Activated naive CD8-positive, alpha-beta T cell treated with anti-CD3 and anti-CD28 coated beads, Interleukin-2, amount 10 ng/mL, durations not matched to agents 7 days and 5 days (primary cell): ENCODE measurements at places on chromosomes 2 and 18. TPM values are rescaled to one million over a fixed set of nuclear protein-coding genes. Genes with fewer than 3 reads are reported as not detected.

- no peak overlapping the region for H3K4me3 ChIP-seq
- H3K27ac ChIP-seq, result no peak overlapping the region
- H3K36me3 ChIP-seq, result no peaks in the 10 kb centered on the region
Measured at GRCh38 chr2:1739961-1740715, 4.2 kb downstream of the PXDN start.

- H3K27ac ChIP-seq, result no peak overlapping the region
- no peak for DNase-seq
- H3K36me3 ChIP-seq, result no peaks in the 10 kb centered on the region
- no peaks in the 10 kb centered on the region for H3K4me1 ChIP-seq
- H3K27me3 ChIP-seq, result no peaks in the 10 kb centered on the region
- H3K4me3 ChIP-seq, result no peak overlapping the region
Measured at GRCh38 chr2:213669657-213670056, 385.4 kb downstream of the SPAG16 start.

DNA sequence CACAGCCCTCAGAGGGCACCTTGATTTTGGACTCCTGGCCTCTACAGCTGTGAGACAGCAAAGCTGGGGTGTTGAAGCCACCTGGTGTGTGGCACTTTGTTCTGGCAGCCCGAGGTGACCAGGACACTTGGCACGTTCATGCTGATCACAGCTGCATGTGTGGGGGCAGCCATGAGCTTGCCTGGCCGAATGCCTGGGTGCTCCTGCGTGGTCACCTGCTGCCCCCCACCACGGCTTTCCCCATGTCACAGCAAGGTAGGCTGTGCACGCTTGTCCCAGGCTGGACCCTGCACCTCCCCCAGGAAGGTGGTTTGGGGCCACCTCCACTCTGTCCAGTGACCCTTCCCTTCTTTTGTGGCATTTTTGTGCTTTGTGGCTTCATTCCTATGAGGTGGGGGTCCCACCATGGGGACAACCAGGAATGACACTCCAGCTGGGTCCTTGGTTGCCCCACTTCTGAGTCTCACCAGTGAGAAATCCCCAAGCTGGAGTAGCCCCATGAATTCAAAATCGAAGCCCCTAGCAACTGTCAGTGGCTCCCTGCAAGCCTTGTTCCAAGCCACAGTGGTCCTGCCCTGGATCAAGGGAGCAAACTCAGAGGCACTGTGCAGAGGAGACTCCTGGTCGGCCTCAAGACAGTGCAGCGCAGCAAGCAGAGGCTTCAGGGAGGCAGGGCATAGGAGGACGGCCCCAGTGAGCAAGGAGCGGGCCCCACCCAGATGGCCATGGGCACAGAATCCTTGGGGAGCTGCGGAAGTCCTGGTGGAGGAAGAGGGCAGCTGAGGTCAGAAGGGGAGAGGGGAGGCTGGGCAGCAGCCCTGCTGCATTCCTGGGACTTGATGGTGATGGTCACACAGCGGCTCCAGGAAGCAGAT lies 121.4 kb upstream of the HS6ST1 start:
- no peaks in the 10 kb centered on the region for H3K36me3 ChIP-seq
- DNase-seq, result peak; percentile 14
- H3K4me1 ChIP-seq, result peaks cover 2% of the 10 kb centered on the region
- H3K27me3 ChIP-seq, result peaks cover 9% of the 10 kb centered on the region
- no peak overlapping the region for H3K4me3 ChIP-seq

The EVX2 gene
- total RNA-seq, result not detected

DNA sequence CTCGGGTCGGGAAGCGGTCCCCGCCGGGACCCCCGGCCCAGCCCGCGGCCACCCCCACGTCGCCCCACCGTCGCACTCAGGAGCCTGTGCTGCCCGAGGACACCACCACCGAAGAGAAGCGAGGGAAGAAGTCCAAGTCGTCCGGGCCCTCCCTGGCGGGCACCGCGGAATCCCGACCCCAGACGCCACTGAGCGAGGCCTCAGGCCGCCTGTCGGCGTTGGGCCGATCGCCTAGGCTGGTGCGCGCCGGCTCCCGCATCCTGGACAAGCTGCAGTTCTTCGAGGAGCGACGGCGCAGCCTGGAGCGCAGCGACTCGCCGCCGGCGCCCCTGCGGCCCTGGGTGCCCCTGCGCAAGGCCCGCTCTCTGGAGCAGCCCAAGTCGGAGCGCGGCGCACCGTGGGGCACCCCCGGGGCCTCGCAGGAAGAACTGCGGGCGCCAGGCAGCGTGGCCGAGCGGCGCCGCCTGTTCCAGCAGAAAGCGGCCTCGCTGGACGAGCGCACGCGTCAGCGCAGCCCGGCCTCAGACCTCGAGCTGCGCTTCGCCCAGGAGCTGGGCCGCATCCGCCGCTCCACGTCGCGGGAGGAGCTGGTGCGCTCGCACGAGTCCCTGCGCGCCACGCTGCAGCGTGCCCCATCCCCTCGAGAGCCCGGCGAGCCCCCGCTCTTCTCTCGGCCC lies 13.6 kb downstream of the SPEG start:
- peaks cover 14% of the 10 kb centered on the region for H3K27me3 ChIP-seq
- peak overlapping the region; percentile 19 for H3K4me3 ChIP-seq

DNA sequence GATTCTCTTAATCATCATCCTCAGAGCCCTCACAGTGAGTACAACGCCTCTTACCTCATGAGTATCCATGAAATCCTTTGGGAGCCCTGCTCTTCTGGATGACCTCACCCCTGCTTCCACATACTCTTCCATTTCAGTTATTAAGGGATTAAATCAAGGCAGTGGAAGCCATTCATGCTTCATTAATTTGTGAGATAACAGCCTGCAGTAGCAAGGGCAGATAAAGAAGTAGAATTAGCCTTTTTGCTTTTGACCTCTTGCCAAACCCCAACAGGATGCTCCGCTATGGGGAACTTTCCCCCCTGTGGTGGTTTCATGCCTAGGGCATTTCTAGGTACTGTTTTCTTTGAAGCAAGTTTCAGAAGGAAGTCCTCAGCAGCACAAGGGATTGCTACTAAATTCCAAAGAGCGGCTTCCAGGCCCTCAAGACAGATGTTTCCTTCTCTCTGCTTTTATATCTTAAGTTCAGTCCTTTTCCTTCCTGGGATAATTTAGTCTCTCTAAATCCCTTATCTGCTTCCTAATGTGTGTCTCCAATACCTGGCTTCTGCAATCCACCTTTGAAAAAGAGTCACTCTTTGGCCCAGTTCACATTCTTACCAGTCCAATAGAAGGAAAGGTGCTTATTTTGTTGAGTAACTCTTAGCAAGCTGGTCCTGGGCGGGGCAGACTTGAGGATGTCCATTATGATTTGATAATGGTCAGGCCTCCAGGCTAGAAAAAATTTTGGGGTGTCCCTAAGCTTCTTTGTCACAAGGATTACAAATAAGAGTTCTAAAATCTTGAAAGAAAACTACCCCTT lies 76.9 kb downstream of the MYO1B start:
- DNase-seq, result no peak
- no peak overlapping the region for H3K27ac ChIP-seq
- H3K4me3 ChIP-seq, result peak overlapping the region; percentile 55
- H3K27me3 ChIP-seq, result peaks cover 6% of the 10 kb centered on the region
- H3K4me1 ChIP-seq, result peaks cover 23% of the 10 kb centered on the region

DNA sequence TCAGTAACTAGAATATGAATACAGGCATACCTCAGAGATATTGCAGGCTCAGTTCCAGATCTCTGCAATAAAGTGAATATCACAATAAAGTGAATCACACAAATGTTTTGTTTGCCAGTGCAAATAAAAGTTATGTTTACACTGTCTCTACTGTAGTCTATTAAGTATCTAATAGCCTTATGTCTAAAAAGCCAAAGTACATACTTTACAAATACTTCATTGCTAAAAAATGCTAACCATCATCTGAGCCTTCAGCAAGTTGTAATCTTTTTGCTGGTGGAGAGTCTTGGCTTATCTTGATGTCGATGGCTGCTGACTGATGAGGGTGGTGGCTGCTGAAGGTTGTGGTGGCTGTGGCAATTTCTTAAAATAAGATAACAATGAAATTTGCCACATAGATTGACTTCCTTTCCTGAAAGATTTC lies 159.4 kb downstream of the MYO1B start:
- no peak overlapping the region for H3K27ac ChIP-seq
- peaks cover 14% of the 10 kb centered on the region for H3K4me1 ChIP-seq
- DNase-seq, result no peak
- no peaks in the 10 kb centered on the region for H3K27me3 ChIP-seq
- no peaks in the 10 kb centered on the region for H3K36me3 ChIP-seq

- no peak overlapping the region for H3K27ac ChIP-seq
- DNase-seq, result no peak
- peaks cover 7% of the 10 kb centered on the region for H3K36me3 ChIP-seq
- H3K27me3 ChIP-seq, result peaks cover 15% of the 10 kb centered on the region
- H3K4me1 ChIP-seq, result peaks cover 7% of the 10 kb centered on the region
Measured at GRCh38 chr2:136232456-136233172, 114.7 kb upstream of the CXCR4 start.
